Stimulated activated CD8-positive, alpha-beta memory T cell treated with anti-CD3 and anti-CD28 coated beads, Interleukin-15, amount 100 ng/mL, for 24 hours (primary cell): ENCODE measurements at places on chromosomes 7 and 10.
A peak's percentile ranks its signal among the peaks of the same experiment; 100 is the strongest.

- no peak for DNase-seq
Measured at GRCh38 chr10:124416733-124417132, 2.0 kb downstream of the OAT start.

DNA sequence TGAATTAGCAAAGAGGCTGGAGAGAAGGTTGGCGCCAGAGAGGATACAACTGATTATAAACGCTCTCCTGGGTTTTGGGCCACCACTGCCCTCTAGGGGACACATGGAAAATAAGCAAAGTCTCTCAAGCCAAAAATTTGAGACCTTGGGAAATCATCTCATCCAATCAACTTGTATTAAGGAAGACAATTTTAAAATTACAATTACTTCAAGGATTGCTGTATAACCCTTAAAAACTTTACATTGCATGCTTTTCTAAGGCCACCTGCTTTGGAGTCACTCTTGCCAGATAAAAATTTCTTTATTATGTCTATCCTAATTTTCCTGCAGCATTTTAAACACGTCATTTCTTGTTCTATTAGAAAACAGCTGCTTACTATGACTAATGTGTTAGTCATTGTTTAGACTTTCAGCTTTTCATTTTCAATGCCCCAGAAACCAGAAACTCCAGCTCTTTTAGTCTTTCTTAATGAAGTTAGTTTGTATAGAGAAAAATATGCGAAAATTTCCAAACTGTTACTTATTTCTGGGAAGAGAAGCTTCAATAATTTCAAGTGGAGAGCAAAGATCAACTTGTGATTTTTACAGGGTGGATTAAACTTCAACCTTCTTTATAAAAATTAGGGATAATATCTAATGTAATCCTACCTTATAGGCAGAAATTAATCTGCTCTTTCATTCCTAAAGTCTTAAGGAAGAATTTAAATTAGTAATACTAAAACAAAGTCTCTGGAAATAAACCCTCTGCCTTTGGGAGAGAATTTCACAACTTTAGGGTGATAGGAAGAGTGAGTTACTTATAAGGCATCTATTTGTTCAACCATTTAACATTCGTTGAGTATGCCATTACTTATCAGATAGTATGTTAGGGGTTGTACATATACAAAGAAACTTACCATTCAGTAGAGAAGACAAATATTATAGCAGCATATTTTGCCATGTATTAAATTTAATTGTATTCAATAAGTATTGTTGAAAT, 20.6 kb upstream of the RHOBTB1 start:
- no peak for DNase-seq

DNA sequence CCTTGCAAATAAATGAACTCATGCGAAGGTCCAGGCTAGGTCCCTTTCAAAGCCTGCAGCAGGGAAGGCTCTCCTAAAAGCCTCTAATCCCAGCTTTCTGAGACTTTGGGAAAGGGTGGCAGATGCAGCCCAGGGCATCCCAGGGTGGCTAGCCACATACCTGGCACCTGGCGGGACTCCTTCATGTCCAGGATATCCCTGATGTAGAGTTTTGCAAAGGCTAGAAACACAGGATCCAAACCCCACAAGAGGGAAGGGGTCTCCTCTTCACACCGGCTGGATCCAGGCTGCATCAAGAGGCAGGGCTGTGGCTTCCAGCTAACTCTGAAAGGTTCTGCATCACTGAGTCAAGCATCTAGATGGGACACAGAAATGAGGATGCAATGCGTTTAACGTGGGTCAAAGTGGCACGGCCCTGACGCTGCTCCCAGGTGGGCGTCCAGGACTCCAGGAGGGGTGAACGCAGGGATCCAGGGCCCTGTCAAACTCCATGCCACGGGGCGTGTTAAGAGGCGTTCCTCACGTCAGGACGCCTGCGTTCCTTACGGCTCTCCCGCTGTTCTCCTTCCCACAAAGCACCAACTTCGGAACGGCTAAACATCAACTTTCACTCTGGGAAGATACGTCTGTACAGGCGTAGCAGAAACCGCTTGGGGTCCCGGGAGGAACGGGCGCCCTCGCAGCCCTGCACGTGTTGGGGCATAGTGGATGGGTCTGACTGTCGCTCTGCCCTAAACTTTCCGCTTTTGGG, 507 bp downstream of the STN1 start:
- DNase-seq: no peak

- DNase-seq: no peak
Measured at GRCh38 chr10:64537928-64538327, 1016.7 kb downstream of the REEP3 start.

DNA sequence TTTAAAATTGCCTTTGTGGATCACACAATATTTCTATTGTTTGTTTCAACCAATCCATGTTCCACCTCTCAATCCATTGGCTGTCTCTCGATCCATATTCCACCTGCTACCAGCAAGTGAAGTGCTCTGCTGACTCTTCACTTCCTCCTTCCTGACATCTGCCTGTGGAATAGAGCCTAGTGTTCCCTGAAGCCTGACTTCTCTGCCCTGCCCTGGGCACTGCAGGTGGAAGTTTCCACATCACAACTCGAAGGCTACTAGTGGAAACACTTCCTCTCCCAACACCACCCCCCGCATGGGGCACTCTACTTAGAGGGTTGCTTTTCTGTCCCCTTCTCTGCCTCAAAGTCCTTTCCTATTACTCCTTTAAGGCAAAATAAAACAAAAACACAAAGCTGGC, 563.8 kb upstream of the IGFBP3 start:
- no peak for DNase-seq

DNA sequence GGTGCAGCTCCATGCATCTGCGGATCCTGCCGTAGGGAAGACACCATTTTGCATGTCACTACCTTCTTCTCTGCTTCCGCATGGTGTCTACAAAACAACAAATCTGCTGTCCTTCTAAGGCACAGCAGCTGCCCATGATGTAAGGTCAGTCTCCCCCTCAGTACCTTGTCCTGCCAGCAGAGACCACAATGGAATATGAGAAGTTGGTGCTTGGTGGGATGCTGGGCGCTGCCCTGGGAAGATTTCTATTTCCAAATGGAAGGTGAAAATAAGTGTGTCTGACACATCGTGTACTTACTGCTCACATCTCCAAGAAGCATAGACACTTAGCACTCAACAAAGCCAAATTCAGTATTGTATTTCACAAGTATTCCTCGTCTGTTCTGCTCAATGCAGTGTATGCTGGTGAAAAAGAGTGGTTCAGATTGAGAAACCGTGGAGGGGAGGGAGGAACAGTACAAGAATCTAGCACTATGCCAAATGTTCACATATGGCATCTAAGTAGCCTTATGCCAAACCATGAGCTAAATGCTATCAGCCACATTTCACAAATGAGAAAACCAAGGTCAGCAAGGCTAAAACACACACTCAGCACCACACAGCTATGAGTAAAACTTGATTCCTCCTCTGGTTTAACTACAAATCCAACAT, 95.0 kb downstream of the GRB10 start:
- no peak for DNase-seq

DNA sequence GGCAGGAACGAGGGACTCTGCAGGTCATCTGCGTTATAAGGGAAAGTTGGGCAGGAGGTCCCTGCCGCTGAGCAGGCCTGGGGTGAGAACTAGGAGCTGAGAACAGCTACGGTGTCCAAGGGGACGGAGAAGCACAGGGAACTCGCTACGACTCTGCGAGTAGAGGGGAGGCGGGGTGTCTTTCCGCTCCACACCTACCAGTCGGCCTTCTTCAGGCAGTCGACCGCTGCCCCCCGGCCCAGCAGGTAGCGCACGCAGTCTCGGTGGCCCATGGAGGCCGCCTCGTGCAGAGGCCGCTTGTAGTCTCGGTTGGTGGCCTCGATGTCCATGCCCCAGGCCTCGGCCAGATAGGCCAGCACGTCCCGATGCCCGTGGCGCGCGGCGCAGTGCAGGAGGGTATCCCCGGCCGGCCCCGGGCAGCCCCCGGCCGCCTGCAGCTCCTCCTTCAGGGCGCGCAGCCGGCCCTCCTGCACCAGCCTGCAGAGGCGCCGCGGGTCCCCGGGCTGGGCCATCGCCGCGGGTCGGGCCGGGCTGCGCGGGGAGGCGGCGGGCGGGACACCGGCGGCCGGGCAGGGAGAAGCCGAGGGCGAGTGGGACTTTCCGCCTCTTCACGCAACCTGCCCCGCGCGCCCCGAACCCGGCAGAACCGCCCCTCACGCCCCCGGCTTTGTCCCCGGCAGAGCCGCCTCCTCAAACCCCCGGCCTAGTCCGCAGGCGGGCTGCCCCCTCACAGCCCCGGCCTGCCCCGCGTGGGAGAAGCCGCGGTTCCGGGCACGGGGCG, 660 bp downstream of the ANKRD16 start:
- DNase-seq: peak; percentile 12

DNA sequence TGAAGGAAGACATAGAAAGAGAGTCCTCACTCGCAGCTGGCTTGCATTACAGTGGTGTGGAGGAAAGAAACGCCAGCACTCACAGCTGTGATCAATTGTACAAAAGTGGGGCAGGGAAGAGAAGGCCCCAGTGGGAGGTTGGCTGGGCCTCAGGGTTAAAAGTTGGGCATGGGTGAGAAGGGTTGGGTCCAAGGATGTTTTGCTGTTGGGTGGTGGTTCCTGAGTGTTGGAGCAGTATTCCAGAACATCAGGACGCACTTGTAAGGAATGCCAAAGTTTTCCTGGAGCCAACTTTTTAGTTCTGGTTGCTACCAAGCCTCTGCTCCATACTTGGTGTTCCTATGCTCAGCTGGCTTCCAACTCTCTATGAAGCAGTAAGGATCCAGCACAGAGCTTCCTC, 55.4 kb upstream of the MKRN1 start:
- no peak for DNase-seq
